Endothelial cell of umbilical vein (primary cell): ENCODE measurements at places on chromosomes 16 and 17.

GRCh38 chr16:1777375-1778199 is 4.7 kb upstream of the MRPS34 start:
- no peak overlapping the region for H3K27ac ChIP-seq
- no peaks in the 10 kb centered on the region for H3K36me3 ChIP-seq
- H3K27me3 ChIP-seq: no peaks in the 10 kb centered on the region
- no peak overlapping the region for H3K4me3 ChIP-seq
- peaks cover 16% of the 10 kb centered on the region for H3K4me1 ChIP-seq

- no peaks in the 10 kb centered on the region for H3K27me3 ChIP-seq
- H3K36me3 ChIP-seq: no peaks in the 10 kb centered on the region
- H3K4me3 ChIP-seq: no peak overlapping the region
- DNase-seq: no peak
Observed at GRCh38 chr16:50606431-50607050, 58.3 kb downstream of the NKD1 start.

DNA sequence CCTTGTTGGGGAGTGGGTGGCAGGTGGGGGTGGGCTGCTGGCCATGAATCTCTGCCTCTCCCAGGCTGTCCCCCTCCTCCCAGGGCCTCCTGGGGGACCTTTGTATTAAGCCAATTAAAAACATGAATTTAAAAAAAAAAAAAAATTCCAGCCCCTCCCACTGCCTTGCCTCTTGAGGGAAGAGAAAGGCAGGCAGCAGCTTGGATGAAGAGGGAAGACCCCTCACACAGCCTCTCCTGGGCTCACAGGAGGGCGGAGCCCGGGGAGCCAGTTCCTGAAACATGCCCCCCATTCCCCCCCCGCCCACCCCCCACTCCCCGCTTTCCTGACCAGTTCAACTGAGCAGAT is 1.8 kb upstream of the TCAP start:
- H3K36me3 ChIP-seq: no peaks in the 10 kb centered on the region
- H3K27me3 ChIP-seq: peaks cover 4% of the 10 kb centered on the region
- no peak for DNase-seq
- H3K27ac ChIP-seq: no peak overlapping the region

GRCh38 chr17:39151943-39152818 is 744 bp upstream of the PLXDC1 start:
- peaks cover 27% of the 10 kb centered on the region for H3K27me3 ChIP-seq
- H3K36me3 ChIP-seq: no peaks in the 10 kb centered on the region

GRCh38 chr16:77868052-77868451 is 79.7 kb downstream of the VAT1L start:
- H3K4me1 ChIP-seq: peaks cover 3% of the 10 kb centered on the region
- no peaks in the 10 kb centered on the region for H3K36me3 ChIP-seq
- H3K27me3 ChIP-seq: peaks cover 3% of the 10 kb centered on the region
- H3K4me3 ChIP-seq: no peak overlapping the region
